ENCODE measurements at places on chromosomes 6 and 20. TPM values are rescaled to one million over a fixed set of nuclear protein-coding genes. Genes with fewer than 3 reads are reported as not detected.
A peak's percentile ranks its signal among the peaks of the same experiment; 100 is the strongest.

HLA-DMA gene
- 8.2 TPM for polyA plus RNA-seq

LY6G6F gene
- not detected for polyA plus RNA-seq

GRCh38 chr6:132253211-132253610, 148.1 kb downstream of the MOXD1 start:
- no peak for DNase-seq

DNA sequence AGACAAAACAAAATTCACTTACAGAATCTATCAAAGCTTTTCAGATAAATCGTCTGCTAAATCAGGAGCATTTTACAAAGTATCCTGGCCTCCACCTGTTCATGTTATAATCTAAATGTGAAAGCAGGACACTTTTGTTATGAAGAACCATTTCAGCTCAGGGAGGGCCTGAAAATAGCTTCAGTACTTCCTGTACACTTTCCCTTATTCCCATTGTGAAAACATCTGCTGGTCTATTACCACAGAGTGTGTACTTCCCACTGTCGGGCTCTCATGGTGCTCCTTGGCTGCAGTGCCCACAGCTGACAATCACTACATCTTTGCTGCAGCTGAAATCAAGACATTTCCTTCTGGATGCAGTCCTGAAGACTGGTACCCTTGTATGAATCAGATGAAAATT, 128.1 kb downstream of the OPRM1 start:
- no peak for DNase-seq

GRCh38 chr6:38528196-38528965, 111.3 kb downstream of the BTBD9 start:
- no peak for DNase-seq

- DNase-seq: peak; percentile 49
Measured at GRCh38 chr6:17281100-17281496, at the start of gene RBM24. RBM24 (plus strand) TSS chr6:17281361; CDS start chr6:17281582, 221 bp downstream.

GRCh38 chr6:20061952-20062351, 150.3 kb downstream of the MBOAT1 start:
- DNase-seq: no peak

GRCh38 chr20:58001946-58002345, 226.5 kb downstream of the ANKRD60 start:
- DNase-seq: no peak

GRCh38 chr6:121823437-121823851, 388.0 kb downstream of the GJA1 start:
- DNase-seq: peak; percentile 66

DNA sequence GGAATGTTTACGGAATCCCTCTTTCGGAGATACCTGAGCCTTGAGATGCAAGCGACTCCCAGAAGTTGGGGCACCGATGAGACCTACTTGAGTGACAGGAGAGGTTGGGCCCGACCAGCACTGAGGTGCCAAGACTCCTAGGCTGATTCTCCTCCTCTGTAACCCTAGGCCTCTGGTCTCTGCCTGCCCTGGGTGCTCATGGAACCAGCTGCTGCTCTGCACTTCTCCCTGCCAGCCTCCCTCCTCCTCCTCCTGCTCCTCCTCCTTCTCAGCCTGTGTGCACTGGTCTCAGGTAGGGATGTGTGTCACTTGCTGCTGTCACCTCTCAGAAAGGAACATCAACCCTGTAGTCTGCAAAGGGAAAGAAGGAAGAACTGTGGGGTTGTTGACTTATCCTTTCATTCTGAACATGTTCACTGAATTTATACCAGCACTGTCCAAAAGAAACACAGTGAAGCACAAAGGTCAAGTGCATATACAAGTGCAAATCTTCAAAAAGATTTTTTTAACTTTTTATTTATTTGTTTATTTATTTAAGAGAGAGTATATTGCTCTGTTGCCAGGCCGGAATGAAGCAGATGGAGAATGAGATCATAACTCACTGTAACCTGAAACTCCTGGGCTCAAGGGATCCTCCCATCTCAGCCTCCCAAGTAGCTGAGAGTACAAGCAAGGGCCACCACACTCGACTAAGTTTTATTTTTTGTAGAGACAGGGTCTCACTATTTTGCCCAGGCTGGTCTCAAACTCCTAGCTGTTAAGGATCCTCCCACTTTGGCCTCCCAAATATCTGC, 913 bp downstream of the BTN2A2 start:
- DNase-seq: peak; percentile 20

- peak; percentile 61 for DNase-seq
Measured at GRCh38 chr6:31083742-31084354, 28.5 kb downstream of the C6orf15 start.

GRCh38 chr20:2114990-2115681, 13.5 kb downstream of the STK35 start:
- peak; percentile 42 for DNase-seq

KLC4 gene
- 9.1 TPM for polyA plus RNA-seq

GRCh38 chr6:5850848-5851255, 155.9 kb downstream of the NRN1 start:
- no peak for DNase-seq

DNA sequence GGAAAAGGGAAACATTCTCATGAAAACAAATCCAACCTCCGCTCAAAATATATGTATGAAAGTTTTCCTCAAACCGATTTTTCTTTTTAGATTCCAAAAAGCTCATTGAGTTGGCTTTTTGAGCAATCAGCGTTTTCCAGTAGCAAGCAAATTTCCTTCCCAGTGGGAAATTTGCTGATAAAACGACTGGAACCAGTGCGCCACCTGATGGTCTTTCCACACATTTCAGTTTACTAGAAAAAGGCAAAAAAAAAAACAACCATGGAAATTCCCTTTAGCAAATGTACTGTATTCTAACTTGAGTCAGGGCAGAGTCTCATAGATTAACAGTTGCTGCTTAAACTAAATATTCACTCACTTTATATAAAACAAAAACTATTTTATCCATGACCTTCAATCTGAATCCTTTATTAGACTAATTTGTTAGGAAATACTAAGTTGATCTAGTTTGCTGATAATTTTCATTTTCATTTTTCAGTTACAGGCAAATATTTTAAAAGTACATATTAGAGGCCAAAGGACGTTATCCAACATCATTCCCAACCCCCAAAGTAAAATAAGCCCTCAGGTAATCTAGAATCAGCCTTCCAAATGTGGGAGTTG, 271.5 kb downstream of the FOXA2 start:
- peak; percentile 4 for DNase-seq

MUCL3 gene
- polyA plus RNA-seq: not detected

DNA sequence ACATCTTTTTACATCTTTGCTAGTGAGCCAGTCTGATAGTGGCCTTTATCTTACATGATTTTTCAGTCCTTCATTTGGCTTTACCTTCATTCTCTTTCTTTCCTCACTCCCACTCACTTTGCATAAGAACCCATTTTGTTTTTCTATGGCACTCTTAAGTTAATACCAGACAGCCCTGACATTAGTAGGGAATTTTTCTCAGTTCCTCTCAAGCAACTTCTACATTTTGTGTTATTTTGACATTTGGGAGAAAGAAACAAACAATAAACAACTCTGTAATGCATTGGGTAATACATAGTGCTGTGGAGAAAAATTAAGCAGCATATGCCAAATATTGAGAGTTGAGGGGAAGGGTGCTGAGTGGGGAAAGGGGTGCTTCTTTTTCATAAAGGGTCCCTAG, 524.1 kb upstream of the JAG1 start:
- no peak for DNase-seq

DNA sequence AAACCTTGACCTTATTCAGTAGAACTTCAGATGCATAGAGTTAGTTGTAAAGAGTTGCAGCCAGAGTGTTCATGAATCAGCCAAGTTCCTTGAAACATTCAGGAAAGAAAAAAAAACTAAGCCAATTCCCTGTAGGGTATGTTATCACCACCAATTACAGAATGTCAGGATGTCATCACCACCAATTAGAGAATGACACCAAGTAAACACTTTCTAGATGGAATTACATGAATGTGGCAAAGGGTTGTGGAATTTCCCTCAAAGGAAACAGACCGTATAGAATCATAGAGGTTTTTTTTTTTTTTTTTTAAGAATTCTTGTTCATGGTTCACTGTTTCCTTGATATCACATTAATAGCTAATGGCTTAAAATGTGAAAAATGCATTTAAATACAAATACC, 472.1 kb upstream of the RNF217 start:
- no peak for DNase-seq

TGM3 gene
- not detected for polyA plus RNA-seq

DEFB124 gene
- not detected for polyA plus RNA-seq

DNA sequence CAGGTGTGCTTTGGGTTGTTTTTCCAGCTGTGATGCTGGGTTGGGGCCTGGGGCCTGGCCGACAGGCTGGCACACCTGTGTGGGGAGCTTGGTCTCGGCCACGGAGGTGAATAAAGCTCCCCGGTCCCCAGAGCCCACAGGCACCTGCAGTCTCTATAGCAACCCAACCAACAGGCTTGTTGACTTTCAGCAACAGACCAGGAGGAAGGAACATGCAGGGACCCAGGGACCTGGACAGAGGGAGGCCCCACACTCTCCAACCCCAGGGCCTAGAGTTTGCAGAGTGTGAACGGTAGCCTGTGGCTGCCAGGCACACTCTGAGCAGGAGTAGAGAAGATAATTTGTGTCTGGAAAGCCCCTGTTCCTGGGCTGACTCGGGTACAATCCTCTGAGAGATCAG, 14.6 kb upstream of the SYNJ2 start:
- DNase-seq: no peak

- no peak for DNase-seq
Measured at GRCh38 chr6:62367601-62368000, 81.6 kb upstream of the KHDRBS2 start.

DNA sequence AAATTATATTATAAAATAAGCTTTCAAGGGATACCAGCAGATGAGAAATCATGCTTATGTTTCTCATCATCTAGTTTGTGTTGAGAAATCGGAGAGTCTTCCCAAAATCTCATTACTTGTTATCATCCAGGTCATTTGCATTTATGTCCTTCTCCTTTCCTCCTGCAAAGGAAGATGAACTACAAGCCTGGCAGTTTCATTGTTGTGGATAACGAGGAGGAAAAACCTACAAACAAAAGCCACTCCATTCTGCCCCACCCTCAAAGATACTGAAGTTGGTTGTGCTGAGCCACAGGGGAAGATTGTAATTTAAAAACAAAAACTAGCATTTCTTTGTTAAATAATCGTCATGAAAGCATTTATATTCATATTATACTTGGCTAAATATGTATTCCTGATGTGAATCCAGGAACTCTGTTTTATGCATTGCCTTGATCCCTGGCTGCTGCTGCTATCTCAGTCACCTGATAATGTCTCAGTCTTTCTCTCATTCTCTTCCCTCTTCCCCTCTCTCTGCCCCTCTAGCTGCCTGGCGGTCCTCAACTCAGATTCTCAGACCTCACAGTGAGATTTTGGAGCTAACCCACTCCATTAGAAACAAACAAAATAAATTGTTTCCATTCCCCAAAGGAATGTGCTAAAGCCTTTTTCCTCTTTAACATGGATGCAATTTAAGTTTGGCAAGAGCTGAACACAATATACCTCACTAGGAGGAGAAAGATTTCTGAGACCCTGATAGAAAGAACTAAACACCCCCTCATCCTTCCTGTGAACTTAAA, 185.3 kb downstream of the ADAT2 start:
- no peak for DNase-seq

DNA sequence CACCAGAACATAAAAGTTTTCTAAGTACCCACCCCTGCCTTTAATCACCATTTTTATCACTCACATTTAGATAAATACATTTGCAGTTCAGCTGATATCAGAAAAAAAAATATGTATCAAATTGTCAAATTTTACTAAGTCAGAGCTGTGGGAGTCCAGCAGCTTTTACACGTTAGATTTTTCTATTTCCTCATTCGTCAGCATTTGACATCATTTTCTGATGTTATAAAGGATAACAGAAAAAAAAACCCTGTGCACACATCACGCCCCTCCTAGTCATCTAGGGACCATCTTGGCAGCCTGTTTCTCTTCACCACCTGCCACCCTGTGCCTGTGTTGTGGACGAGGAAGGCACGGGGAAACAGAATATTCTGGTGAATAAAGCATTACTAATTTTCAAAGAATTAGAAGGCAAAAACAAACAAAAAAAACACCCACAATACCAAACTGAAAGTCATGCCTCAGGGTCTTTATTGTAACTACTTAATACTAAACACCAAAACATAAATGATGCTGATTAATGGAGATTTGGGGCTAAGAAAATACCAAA, 12.4 kb downstream of the B4GALT5 start:
- no peak for DNase-seq

BPIFB1 gene
- not detected for polyA plus RNA-seq

DNA sequence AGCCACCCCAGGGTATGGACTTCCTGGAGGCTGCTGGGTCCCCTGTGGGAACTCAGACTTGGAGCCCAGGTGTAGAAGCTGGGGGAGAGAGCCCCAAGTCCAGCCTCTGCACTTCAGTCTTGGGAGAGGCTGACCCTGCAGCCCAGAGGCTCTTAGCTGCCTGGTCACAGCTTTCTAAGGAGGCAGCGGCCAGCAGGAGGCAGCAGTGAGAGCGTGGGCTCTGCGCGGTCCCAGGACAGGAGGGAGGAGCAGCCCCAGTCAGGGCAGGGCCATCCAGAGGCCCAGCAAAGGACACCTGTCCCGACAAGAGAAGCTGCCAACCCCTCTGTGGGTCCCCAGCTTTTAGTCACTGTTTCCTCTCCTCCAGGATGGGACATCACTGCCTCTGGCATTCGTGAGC, 9.4 kb downstream of the TREML2 start:
- DNase-seq: no peak

APOBEC2 gene
- not detected for polyA plus RNA-seq

- DNase-seq: no peak
Measured at GRCh38 chr6:70901324-70901723, 55.5 kb downstream of the B3GAT2 start.

CRIP3 gene
- polyA plus RNA-seq: not detected

- DNase-seq: no peak
Measured at GRCh38 chr6:143501851-143502250, 9.7 kb downstream of the FUCA2 start.

TBP gene
- polyA plus RNA-seq: 14.3 TPM

TAP1 gene
- polyA plus RNA-seq: 43.6 TPM

DNA sequence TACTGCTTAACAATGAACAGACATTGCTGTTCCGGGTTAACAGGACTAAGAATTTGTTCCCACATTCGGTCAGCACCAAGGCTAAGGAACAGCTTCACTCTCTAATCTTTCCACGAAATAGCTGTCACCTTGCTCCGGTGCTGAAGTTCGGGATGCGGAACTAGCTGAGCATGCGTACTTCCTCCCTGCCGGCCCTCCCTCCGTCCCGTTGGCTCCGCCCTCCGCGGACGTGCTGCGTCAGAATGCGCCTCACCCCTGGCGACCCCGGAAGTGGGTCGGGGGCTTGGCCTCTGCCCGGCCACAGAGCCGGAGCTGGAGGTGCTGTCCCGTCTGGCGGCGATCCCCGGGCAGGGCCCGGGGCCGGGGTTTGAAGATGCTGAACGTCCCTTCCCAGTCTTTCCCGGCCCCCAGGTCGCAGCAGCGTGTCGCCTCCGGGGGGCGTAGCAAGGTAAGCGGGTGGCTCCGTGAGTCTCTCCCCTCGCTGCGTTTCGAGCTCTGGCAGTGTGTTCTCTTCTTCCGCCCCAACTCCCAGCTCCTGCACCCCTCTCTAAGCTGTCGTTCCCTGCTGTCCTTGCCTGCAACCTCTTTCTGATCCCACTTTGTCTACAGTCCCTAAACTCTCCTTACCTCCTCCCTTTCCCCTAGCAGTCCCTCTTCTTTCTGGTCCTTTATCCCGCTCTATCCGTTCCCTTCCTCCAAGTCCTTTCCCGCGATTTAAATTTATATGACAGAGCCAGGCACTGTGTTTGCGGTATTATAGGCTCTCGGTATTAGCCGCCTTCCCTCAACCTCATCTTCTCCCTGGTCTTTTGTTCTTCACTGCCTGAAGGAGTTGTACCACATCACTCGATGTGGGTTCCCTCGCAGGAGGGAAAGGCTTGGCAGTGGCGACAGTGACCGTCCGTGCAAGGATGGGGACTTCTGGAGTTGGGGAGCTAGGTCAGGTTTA, at the start of gene CYB5R4:
Gene CYB5R4 (plus strand): TSS at position 280 of the 949 bp plus-strand sequence. CDS start 94 bp downstream, at position 374.
- peak; percentile 88 for DNase-seq

- DNase-seq: no peak
Measured at GRCh38 chr6:47476781-47477496, 650 bp upstream of the CD2AP start.
